ENCODE measurements at places on chromosomes 5 and 9. TPM values are rescaled to one million over a fixed set of nuclear protein-coding genes. Genes with fewer than 3 reads are reported as not detected.

The IL9 gene
- not detected for total RNA-seq

The PTGR1 gene
- total RNA-seq, result 167 TPM

The HMMR gene
- 1.4 TPM for total RNA-seq

The ZNF658 gene
- total RNA-seq, result 6.7 TPM

The PCDHGB2 gene
- total RNA-seq, result 0.35 TPM

The FOXD4L6 gene
- total RNA-seq, result 0.10 TPM

The SLC28A3 gene
- 0.15 TPM for total RNA-seq
